Stomach (tissue), 19 donors: ENCODE measurements at places on chromosomes 11 and 22. TPM values are rescaled to one million over a fixed set of nuclear protein-coding genes. Genes with fewer than 3 reads are reported as not detected.

Gene GPR83
- total RNA-seq, result not detected

GRCh38 chr11:27241311-27242122 is 121.5 kb downstream of the CCDC34 start:
- DNase-seq, result no peak

Gene KCNQ1
- total RNA-seq, result 75.9 TPM

Gene SYCE3
- total RNA-seq, result not detected

GRCh38 chr11:118705111-118705741 is 25.8 kb upstream of the TREH start:
- no peak for DNase-seq

- no peak for DNase-seq
These were observed 163.4 kb downstream of the TRIM29 start for GRCh38 chr11:119974467-119974866.

DNA sequence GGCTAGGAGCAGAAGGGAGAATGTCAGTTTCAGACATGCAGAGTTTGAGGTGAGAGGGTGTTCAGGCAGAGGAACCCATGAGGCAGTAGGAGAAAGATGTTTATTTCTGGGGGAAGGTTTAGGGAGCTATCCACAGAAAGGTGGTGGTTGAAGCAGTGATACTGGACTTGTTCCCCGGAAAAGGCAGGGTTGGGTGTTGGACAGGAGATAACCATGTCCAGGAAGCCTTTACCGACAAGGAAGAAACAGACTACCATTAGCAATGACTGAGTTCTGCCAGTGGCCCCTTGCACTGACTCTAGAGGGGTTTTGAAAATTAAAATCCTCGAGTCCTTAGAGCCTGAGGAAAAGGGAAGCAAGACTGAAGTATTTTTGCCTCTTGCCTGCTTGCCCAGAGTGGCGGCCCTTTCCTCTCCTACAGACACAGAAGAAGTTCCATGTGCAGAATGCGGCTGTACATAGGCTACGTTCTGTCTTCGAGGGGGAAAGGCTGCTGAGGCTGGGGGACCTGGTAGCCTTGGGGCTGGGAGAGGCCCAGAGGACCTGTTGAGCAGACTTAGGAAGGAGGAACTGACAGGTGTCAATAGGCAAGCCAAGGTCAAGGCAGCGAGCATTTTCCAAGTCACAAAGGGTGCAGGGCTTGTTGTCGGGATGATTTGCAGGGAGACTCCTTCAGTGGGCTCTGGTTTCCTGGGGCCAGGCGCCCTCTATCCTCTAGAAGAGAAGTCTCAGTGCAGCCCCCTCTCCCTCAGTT is 146.7 kb downstream of the LDLRAD3 start:
- DNase-seq, result no peak

- no peak for DNase-seq
These were observed 32.0 kb downstream of the TMEM123 start for GRCh38 chr11:102420547-102420946.

Gene EMID1
- 15.8 TPM for total RNA-seq

Gene CD248
- 5.8 TPM for total RNA-seq

GRCh38 chr11:122344215-122344614 is 228.2 kb upstream of the BLID start:
- DNase-seq, result peak; percentile 50

GRCh38 chr11:62295504-62295903 is 3.4 kb downstream of the SCGB1D4 start:
- DNase-seq, result peak; percentile 71

GRCh38 chr11:32432565-32432964 is 2.8 kb downstream of the WT1 start:
- DNase-seq, result no peak

Gene PGA4
- total RNA-seq, result 547 TPM

- no peak for DNase-seq
These were observed 34.7 kb downstream of the ALX4 start for GRCh38 chr11:44275241-44275640.

DNA sequence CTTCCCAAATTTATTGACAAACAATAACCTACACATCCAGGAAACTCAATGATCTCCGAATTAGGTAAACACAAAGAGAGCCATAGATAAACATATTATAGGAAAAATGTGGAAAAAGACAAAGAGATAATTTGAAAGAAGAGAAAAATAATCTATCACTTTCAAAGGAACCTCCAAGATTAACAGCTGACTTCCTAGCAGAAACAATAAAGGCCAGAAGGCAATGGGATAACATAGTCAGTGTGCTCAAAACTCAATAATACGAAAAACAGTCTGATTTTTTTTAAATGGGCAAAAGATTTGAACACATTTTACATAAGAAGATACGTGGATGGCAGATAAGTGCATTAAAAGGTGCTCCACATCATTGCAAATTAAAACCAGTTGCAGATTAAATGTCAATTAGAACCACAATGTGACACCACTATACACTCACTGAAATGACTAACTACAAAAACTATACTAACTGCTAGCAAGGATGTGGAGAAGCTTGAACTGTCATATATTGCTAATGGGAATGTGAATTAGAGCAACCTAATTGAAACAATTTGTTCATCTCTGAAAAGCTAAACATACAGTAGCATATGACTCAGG is 300.4 kb downstream of the TMEM135 start:
- DNase-seq, result no peak

GRCh38 chr11:21484039-21484438 is 708.8 kb upstream of the ANO5 start:
- no peak for DNase-seq

DNA sequence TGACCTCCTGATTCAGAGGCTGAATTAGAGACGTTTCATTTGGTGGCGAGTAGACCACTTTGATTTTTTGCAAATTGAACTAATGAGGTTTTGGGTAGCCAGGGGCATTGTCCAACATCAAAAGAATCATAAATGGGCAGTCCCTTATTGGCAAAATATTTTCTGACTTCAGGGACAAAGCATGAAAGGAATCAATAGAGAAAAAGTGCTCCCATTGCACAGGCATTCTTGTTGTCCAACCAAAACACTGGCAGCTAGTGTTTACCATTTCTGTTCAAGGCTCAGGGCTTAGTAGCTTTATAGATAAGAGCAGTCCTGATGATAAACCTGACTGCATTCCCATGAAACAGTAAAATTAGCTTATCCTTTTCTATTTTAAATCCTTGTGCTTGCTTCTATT is 6.4 kb upstream of the CARD16 start:
- no peak for DNase-seq

DNA sequence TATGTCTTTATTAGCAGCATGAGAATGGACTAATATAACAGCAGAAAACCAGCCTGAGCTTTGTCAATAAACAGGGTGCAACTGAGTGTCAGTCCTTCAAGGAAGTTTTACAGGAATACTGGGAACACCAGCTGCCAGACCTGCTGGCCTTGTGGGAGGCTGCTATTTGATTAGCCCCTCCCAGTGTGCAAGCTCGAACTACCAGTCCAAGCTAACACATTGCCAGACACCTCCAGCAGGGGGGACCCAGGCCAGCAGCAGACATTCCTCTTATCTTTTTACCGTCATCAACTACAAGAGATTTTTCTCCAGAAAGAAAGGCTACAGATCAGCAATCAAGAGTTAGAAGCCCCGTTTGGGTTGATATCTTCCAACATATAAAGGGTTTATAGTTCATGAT is 942.8 kb upstream of the TENM4 start:
- no peak for DNase-seq

- DNase-seq, result no peak
These were observed 29.6 kb downstream of the VSTM5 start for GRCh38 chr11:93820847-93821246.
